ENCODE measurements at places on chromosomes 11 and 22. TPM values are rescaled to one million over a fixed set of nuclear protein-coding genes. Genes with fewer than 3 reads are reported as not detected.

RGL4 gene
- total RNA-seq: not detected

RAG2 gene
- total RNA-seq: not detected

SCGB2A2 gene
- not detected for total RNA-seq

DCHS1 gene
- total RNA-seq: 2.3 TPM

RHOD gene
- 2.3 TPM for total RNA-seq

OR11H1 gene
- total RNA-seq: not detected

NOL12 gene
- 38.0 TPM for total RNA-seq

JRKL gene
- total RNA-seq: 8.3 TPM

OR51B5 gene
- 0.36 TPM for total RNA-seq

NRGN gene
- total RNA-seq: 1.4 TPM

CCDC88B gene
- total RNA-seq: 2.7 TPM

NAALAD2 gene
- 0.67 TPM for total RNA-seq

TESMIN gene
- total RNA-seq: 1.8 TPM

FEN1 gene
- total RNA-seq: 110 TPM

MMP26 gene
- not detected for total RNA-seq

PPFIA1 gene
- 93.0 TPM for total RNA-seq

DDIAS gene
- 17.6 TPM for total RNA-seq

CASP1 gene
- total RNA-seq: 57.1 TPM

NXPE2 gene
- total RNA-seq: not detected

DUSP18 gene
- 7.6 TPM for total RNA-seq

MS4A6A gene
- not detected for total RNA-seq

PGA5 gene
- not detected for total RNA-seq

GPHA2 gene
- total RNA-seq: not detected

TNNI2 gene
- not detected for total RNA-seq

MEI1 gene
- total RNA-seq: 0.46 TPM

MS4A4A gene
- total RNA-seq: not detected

PATE2 gene
- total RNA-seq: 0.69 TPM

GGTLC3 gene
- not detected for total RNA-seq

IL18 gene
- 0.73 TPM for total RNA-seq

Measured in melanocyte of skin (primary cell).